ENCODE measurements at places on chromosomes 11 and 22.

DNA sequence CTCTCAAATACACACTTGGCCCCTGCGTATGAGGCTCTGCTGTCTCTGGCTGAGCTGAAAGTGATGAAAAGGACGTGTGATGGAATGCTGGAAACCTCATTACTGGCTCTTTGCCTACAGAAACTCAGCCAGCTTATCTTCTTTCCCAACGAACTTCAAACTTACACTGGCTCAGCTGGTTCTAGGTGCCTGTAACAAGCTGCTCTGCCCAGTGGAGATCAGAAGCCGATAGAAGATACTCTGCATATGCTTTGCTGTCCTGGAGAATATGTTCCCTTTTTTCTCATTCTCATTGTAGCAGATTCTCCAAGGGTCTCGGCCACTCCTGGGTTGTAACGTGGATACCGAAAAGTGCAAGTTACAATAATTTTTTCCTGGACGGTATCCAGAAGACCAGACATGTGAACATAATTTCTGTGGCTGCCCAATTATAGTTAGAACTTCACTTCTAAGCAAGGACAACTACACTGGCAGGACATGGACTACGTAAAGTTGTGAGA, 405.3 kb upstream of the CCDC90B start:
- no peak for DNase-seq

- no peak for DNase-seq
Measured at GRCh38 chr11:110501428-110501827, 71.7 kb downstream of the FDX1 start.

DNA sequence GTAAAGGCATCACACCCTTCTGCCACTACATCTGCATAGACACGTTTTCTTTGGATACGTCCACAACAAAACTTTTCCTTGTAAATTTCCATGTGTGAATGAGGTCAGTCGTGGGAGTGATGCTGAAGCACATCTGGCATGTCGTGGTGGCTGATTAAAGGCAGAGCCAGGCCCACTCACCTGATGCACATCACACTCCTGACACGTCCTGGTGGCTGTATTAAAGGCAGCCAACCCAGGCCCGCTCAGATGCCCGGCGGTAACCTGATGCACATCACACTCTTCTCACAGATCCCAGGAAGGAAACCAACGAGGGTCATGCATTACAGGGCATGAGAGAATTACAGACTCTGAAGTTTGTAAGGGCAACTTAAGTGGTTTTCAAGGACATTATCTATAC, 321.6 kb upstream of the B3GAT1 start:
- DNase-seq = no peak

- DNase-seq = no peak
Measured at GRCh38 chr11:71194710-71195109, 57.7 kb downstream of the SHANK2 start.

DNA sequence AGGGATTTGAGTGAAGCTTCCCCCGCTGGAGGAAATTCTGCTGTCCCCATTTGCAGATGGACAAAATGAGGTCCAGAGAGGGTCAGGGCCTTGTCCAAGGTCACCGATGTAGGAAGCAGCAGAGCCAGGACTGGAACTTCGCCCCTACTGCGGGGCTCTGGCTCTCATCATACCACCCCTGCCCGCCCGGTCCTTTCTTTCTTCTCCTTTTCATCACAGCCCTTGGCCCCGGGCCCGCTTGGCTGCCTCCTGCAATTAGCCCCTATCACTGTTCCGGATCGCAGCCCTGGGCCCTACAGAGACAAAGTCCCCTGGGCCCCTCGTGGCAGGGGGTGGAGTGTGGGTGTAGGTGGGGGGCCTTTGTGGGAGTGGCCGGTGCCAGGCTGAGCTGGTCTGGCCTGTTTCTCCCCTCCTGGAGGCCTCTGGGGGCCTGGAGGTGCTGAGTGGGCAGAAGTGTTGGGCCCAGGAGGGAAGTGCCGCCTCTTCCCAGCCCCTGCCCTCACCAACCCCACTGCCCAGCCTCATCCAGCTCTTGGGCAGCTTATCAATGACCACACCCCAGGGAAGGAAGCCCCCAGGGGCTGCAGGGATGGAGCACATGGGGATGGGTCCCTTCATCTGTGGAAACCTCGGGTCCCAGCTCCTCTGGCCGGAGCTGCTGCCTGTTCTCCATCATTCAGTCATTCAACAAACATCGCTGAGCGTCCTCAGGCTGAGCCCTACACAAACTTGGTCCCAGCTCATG, 3.4 kb downstream of the EMID1 start:
- peak; percentile 53 for DNase-seq

- DNase-seq = peak; percentile 93
Measured at GRCh38 chr11:92224407-92225124, at the start of gene FAT3. TSS of gene FAT3 (plus strand) at chr11:92224818. CDS start at chr11:92352113, 127,295 bp downstream.

GRCh38 chr22:27111796-27112672, 454.6 kb downstream of the MIAT start:
- no peak for DNase-seq

DNA sequence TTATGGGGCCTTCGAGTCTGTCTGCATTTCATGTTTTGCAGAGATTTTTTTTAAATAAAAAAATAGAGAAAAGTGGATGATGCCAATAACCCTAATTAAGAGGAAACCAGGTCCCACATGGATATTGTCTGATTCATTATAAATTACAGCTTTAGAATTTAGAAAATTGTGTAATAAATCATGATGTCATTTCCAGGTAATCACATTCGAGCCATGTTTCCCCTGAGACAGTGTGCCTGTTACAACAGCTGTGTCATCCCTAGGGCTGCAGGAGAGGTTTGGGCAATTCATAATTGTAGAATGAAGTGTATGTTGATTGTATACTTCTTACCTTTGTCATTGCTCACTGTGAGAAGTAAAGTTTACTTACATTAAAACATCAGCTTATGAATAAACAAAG, 38.3 kb downstream of the NCAM1 start:
- DNase-seq = no peak

GRCh38 chr11:86934582-86934900, 20.7 kb downstream of the FZD4 start:
- DNase-seq = no peak

DNA sequence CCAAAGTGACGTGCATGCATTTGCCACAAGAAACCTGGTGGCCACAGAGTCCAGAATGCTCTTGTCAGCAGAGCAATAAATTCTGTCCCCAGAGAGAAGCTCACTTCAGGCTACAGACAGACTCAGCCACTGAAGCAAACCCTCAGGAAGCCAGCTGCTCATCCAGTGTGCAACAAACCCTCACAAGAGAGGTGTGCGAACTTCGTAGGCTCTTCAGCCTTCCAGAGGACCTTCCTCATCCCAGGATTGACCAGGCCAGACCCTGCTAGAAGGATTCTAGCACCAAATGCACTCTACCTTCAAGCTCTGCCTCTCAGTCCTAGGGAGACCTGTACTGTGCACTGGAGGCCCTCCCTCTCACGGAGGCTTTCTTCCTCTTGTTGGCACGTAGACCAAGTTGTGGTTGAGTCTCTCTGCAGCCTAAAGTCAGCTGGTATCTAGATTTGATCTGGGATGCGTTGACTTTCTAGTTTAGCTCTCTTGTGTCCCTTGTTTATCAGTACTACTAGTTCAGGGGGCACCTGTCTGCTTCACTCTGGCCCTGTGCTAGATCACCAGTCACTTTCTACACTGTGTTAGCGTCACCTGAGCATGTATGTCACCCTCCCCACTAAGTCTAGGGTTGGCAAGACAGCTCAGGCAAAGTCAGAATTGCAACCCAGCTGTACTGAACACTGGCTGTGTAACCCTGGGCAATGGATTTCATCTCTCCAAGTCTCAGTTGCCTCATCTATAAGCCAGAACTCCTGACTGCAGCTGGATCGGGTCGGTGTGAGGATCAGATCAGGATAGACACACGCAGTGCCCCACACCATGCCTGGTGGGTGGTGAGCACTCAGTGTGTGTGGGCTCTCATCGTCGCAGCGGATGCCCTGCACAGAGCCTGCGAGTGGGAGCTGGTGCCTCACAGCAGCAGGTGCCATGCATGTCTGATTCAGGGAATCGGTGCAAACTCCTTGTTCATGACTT, 22.1 kb upstream of the TMPRSS13 start:
- no peak for DNase-seq

DNA sequence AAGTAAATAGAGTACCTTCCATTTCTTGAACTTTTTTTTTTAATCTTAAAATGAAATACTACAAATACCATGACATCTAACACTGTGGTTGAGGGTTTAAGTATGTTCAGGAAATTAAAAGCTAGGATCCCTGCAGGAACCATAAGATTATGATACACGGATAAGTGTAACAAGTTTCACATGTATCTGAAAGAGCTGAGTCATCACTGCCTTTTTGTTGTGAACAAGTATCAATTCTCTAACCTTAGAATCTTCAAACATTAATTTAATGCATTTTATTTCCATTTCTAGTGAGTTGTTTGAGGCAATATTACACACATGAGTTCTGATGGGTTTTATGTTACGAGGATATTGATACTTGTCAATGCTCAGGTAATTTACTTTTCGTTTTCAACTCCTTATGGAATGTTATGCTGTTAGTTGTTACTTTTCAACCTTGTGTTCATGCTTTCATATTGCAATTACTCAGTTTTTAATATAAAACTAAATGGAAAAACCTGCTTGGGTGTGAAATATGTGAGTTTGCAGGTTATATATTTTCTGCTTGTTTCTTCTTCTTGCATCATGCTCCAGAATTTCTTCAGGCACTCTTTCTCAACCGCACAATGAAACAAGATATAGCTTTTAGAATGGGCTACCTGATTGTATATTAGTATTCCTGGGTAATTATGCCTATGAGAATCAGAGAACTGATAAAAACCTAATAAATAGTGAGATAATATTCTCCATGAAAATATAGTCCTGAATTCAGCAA, 361.3 kb upstream of the MTNR1B start:
- no peak for DNase-seq

DNA sequence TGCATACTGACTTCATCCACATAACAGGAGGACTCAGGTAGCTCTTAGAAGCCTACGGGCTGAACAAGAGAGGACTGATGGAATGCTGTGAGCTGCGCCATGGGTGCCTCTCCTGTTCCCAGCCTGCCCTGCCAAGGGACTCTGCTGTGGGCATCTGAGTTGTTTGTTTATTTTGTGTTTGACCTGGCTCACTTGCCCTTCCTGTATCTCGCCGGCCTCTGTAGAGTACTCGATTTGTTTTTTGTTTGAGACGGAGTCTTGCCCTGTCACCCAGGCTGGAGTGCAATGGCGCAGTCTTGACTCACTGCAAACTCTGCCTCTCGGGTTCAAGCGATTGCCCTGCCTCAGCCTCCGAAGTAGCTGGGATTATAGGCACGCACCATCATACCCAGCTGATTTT, 1.8 kb downstream of the TTC38 start:
- DNase-seq = no peak
